NCI-H524 treated with DMSO at 0.1 percent for 48 hours (cell line): ENCODE measurements at places on chromosomes 16 and 17.
A peak's percentile ranks its signal among the peaks of the same experiment; 100 is the strongest.

DNA sequence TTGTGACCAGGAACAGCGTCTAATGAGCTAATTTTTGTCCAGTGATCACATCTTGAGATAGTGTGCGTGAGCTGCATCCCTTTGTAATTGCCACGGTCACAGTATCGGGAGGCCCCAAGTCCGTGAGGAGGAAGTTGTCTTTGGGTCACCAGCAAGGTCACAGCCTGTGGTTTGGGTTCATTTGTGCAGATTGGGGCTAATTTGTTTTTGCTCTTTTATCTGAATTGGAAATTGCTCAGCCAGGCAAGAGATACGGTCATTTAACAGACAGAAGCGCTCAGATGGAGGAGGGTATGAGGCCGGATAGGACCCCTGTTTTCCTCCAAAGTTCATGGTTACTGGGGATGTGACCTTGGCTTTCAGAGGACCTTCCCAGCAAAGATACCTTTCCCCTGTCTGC is 174.1 kb downstream of the SNX29 start:
- DNase-seq, result no peak

GRCh38 chr17:83105512-83105911 is 26.1 kb downstream of the METRNL start:
- DNase-seq, result no peak

DNA sequence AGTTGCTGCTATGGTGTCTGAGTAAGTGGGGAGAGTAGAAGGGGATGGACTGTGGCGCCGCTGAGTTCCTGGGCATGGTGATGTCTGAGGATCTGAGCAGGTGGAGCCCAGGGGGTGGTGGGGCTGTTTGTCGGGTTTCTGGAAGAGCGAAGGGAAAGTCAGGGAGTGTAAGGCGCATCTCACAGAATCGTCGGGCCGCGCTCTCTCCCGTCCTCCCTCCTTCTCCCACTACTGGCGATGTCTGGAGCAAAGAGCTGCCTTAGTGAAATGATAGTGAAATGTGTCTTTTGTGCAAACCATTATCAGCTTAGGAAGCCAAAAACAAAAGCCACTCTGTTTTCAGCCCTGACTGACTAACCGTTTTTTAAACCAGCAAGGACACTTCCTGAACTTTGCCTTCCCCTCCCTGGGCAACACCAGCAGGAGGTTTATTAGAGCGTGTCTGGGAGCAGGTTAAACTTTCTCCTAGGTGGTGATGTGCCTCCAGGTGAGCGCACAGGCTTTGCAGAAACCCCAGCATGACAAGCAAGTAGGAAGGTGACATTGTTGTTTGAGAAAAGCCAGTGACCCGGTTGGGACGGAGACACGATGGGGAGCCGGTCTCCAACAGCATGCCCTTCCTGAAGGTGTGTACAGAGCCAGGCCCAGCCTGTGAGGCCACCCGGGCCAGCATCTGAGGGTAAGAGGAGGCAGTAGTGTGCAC is 49.1 kb downstream of the RAB11FIP3 start:
- no peak for DNase-seq

DNA sequence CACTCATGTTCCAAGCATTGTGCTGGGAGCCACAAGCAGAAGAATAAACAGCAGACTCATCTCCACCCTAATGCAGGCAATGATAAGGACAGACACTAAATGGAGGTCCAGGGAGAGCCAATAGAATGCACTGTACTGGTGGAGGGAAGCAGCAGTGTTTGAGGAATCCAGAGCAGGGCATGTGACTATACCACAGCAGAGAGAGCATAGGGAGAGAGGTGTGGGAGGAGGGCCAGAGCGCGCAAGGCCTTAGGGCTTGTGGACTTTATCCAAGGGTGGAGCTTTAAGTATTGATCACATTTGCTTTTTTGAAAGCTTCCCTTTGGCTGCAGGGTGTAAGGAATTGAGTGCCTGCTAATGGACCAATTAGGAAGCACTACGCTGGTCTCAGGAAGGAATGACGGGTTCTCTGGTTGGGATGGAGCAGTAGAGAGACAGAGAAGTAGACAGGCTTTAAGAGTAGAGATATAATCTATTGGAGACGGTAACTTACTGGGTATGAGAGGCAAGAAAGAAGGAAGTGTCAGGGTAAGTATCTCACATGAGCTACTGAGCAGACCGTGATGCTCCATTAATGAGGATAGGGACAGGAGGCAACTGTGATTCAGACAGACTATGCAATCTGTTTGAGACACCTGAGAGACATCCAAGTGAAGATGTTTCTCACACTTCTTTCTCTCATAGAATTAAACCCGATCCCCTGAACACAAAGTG is 82.2 kb downstream of the MYO1D start:
- DNase-seq, result no peak

GRCh38 chr17:78995022-78995760 is 14.4 kb downstream of the CANT1 start:
- no peak for DNase-seq

- no peak for DNase-seq
Observed at GRCh38 chr16:55478827-55479429, at the start of gene MMP2. TSS of gene MMP2 (plus strand) at chr16:55479198. CDS start at chr16:55479480, 282 bp downstream.

- no peak for DNase-seq
Observed at GRCh38 chr17:50569592-50569991, 9.1 kb downstream of the CACNA1G start.

GRCh38 chr16:80151722-80152111 is 389.1 kb upstream of the DYNLRB2 start:
- no peak for DNase-seq

- no peak for DNase-seq
Observed at GRCh38 chr17:27807567-27808470, 7.5 kb upstream of the NOS2 start.

DNA sequence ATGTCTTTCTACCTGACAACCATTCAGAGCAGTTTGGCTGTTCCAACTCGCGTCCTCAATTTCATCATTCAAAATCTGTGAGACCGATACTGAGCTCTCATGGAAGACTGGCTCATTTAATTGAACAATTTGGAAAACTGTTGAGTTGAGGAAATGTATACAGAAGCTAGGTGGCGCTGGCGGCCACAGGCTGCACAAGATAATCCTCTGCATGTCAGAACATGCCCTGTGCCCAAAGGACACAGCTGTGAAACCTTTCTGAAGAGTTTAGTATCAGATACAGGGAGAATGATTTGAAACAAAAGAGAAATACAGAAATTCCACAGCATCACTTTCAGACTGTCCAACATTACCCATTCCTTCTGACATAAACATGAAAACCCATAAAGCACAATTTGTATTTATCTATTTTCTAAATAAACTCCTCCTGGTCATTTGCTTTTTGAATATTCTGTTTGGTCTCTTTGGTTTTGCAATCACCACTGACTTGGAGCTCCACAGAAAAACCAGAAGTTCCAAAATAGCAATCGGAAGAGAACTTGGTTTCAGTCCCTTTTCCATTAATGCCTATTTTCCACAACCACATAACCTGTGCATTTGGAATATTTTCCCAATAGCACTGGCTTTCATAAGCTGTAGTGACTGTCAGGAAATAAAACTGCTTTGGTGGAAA is 192.8 kb downstream of the MAP2K6 start:
- DNase-seq, result peak; percentile 71
